Esophagus squamous epithelium (tissue), 5 donors: ENCODE measurements at places on chromosomes 1 and 21. TPM values are rescaled to one million over a fixed set of nuclear protein-coding genes. Genes with fewer than 3 reads are reported as not detected.

The B3GALT5 gene
- total RNA-seq: 0.44 TPM

GRCh38 chr1:58781541-58782177, 2.2 kb downstream of the JUN start:
- H3K27ac ChIP-seq: peak overlapping the region; percentile 99
- no peaks in the 10 kb centered on the region for H3K36me3 ChIP-seq
- H3K27me3 ChIP-seq: no peaks in the 10 kb centered on the region
- no peak for DNase-seq
- H3K4me1 ChIP-seq: peaks cover 56% of the 10 kb centered on the region
- H3K4me3 ChIP-seq: peak overlapping the region; percentile 86

GRCh38 chr1:241063276-241063675, 293.7 kb downstream of the RGS7 start:
- DNase-seq: no peak
- H3K4me1 ChIP-seq: no peaks in the 10 kb centered on the region
- no peaks in the 10 kb centered on the region for H3K27me3 ChIP-seq
- no peaks in the 10 kb centered on the region for H3K36me3 ChIP-seq

DNA sequence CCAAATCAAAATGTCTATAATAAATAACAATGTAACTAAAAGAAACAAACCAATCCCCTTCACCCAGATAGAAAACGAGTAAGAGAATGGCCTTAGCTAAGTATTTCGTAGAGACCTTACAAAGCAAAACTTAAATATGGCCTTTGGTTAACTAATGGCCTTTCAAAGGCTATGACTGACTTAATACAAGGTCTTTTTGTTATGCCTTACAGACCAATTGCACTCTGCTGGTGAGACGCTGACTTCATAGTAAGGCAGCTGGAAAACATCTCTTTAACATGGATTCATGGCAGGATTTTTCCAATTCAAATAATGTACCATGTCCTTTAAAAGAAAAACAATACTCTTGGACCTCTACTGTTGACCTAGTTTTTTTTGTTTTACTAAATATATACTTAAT, 15.8 kb upstream of the TBCE start:
- no peaks in the 10 kb centered on the region for H3K36me3 ChIP-seq
- DNase-seq: no peak
- H3K4me1 ChIP-seq: no peaks in the 10 kb centered on the region
- H3K27me3 ChIP-seq: no peaks in the 10 kb centered on the region

DNA sequence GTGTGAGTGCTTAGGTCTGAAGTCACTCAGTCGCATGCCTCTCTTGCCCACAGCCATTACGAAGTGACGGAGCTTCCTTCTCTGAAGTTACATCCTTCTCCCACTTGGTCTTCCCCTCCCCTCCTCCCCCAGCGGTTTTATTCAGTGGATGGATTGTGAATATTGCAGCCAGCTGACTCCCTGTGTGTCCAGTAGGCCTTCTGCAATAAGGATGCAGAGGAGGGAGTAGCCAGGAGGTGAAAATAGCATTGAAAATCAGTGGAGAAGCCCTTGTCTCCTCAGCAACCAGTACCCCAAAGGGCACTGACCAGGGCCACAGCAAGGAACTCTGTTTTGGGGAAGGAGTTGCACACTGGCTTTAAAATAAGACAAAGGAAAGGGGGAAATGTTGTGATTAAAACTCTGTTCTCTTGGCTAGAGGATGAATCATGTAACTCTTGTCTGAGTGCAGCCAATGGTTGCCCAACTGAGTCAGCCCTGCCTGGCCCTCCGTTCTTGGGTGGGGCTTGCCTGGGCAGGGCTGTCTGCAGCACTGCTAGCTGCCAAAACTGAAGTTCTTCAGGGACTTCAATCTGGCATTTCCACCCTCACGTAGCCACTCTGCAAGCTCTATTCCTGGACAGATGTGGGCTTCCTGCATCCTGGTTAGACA, 4.3 kb downstream of the S100A10 start:
- peak overlapping the region; percentile 99 for H3K27ac ChIP-seq
- no peaks in the 10 kb centered on the region for H3K27me3 ChIP-seq
- DNase-seq: no peak
- peak overlapping the region; percentile 82 for H3K4me3 ChIP-seq
- H3K36me3 ChIP-seq: peaks cover 14% of the 10 kb centered on the region

DNA sequence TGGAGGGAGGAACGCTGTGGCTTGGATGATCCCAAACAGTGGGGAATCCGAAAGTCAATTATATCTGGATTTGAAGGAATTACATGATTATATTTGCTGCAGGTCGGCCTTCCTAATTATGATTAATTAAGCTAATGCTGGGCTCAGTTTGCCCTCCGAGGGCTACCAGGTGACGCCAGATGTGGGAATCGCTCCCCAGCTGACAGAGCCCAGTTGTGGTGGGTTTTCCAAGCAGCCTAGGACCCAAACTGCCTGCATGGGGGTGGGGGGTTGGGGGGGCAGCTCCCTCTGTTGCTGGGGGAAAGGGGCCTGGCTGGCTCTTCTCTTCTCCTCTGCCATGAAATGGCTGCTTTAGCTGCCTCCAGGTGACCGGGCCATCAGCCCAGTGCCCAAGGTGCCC, 147.6 kb upstream of the C1orf174 start:
- no peaks in the 10 kb centered on the region for H3K27me3 ChIP-seq
- no peaks in the 10 kb centered on the region for H3K36me3 ChIP-seq
- no peaks in the 10 kb centered on the region for H3K4me1 ChIP-seq
- no peak overlapping the region for H3K27ac ChIP-seq

GRCh38 chr1:58062635-58063034, 483.9 kb downstream of the OMA1 start:
- H3K27me3 ChIP-seq: no peaks in the 10 kb centered on the region
- H3K36me3 ChIP-seq: no peaks in the 10 kb centered on the region
- H3K27ac ChIP-seq: no peak overlapping the region
- no peak for DNase-seq
- H3K4me3 ChIP-seq: no peak overlapping the region

DNA sequence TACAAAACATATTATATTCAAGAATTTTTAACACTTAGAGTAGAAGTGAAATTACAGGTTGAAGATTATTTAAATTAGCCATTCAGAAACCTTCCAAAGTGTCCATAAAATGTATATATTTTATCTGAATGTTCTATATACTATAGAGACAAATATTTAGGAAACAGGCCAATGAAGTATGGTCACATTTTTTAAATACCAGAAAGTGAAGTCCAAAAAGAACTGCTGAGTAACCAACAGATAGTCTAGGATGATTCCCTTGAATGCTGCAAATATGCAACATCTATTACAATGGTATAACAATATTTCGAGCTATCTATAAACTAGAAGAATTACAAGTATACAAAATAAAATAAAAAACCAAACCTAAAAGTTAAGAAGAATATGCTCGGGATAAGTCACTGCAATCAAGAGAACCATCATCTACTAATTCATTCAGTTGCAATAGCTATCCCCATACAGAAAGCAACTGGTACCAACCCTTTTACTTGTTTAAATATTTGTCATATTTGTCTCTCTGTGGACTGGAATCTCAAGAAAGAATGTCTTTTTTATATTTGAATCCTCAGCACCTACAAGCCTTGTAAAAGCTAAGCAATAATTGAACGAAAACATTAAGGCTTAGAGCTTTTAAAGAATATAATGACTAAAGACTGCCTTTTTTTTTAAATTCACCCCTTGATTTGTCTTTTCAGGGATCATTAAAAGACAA, 8.1 kb downstream of the ODF2L start:
- no peak overlapping the region for H3K4me3 ChIP-seq
- no peaks in the 10 kb centered on the region for H3K27me3 ChIP-seq
- H3K36me3 ChIP-seq: no peaks in the 10 kb centered on the region
- no peaks in the 10 kb centered on the region for H3K4me1 ChIP-seq
- no peak overlapping the region for H3K27ac ChIP-seq

GRCh38 chr1:182441719-182442118, 8.2 kb upstream of the RGSL1 start:
- H3K27me3 ChIP-seq: no peaks in the 10 kb centered on the region
- DNase-seq: no peak
- no peaks in the 10 kb centered on the region for H3K36me3 ChIP-seq
- no peak overlapping the region for H3K27ac ChIP-seq
- no peak overlapping the region for H3K4me3 ChIP-seq

The TEDDM1 gene
- not detected for total RNA-seq

DNA sequence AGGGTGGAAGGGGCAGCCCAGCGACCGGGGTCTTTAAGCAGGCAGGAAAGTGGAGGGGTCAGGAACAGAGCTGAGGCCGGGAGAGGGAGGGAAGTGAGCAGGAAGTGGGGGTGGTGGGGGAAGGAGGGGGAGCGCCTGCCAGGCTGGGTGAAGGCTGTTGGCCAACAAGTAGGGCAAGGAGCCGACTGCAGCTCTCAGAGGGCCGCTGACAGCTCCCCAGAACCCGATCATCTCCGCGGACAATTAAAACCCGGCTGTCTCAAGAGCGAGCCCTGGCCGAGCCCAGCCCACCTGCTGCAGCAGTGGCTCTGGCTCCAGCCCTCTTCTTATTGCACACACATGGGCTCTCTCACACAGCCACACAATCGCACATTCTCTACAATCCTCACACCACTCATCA, 51.6 kb downstream of the GRIK3 start:
- no peaks in the 10 kb centered on the region for H3K27me3 ChIP-seq
- no peak for DNase-seq
- no peaks in the 10 kb centered on the region for H3K4me1 ChIP-seq
- no peaks in the 10 kb centered on the region for H3K36me3 ChIP-seq
- no peak overlapping the region for H3K27ac ChIP-seq
